NCI-H1436 (cell line): ENCODE measurements at places on chromosomes 13 and 19.

- DNase-seq: no peak
Observed at GRCh38 chr13:92900446-92900845, 326.2 kb upstream of the GPC6 start.

GRCh38 chr19:27770095-27770494, 1442.9 kb downstream of the UQCRFS1 start:
- DNase-seq: no peak

- DNase-seq: no peak
Observed at GRCh38 chr19:41083516-41083915, 4.7 kb upstream of the CYP2A13 start.

GRCh38 chr19:31616031-31616430, 266.8 kb upstream of the TSHZ3 start:
- no peak for DNase-seq

DNA sequence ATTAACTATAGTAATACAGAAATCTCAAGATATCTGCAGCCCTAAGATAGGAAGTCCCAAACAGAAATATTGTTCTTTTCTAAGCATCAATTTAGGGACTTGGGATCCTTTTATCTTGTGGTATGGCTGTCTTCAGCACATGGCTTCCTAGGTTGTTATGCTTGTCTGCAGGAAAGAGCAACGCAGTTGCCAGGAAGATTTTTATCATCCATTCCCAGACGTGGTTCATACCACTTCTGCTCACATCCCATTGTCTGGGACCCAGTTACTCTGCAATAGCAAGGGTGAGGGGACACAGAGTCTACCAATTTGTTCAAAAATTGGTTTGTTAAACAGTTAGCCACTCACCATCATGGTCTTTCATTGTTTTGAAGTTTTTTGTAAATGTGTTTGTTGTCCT, 85.6 kb upstream of the RXFP2 start:
- no peak for DNase-seq

- no peak for DNase-seq
Observed at GRCh38 chr13:100523981-100524386, 64.6 kb downstream of the GGACT start.

GRCh38 chr19:45815481-45816216, 541 bp upstream of the RSPH6A start:
- DNase-seq: no peak

DNA sequence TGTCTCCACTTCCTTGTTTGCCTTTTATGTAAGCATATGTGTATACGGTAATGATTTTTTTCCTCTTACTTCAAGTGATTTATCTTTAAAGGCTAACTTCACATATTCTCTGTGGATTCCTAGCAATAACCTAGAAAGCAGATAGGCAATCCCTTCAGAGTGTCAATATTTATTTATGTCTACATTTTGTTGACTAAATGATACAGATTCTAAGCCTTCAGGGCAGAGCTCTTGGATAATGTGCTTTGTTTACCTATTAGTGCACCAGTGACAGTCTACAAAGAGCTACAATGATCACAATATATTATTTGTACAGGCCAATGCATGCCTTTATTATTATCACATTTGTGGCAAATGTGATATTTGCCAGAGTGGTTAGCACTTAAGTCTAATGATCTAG, 406.2 kb downstream of the EFNB2 start:
- peak; percentile 22 for DNase-seq

DNA sequence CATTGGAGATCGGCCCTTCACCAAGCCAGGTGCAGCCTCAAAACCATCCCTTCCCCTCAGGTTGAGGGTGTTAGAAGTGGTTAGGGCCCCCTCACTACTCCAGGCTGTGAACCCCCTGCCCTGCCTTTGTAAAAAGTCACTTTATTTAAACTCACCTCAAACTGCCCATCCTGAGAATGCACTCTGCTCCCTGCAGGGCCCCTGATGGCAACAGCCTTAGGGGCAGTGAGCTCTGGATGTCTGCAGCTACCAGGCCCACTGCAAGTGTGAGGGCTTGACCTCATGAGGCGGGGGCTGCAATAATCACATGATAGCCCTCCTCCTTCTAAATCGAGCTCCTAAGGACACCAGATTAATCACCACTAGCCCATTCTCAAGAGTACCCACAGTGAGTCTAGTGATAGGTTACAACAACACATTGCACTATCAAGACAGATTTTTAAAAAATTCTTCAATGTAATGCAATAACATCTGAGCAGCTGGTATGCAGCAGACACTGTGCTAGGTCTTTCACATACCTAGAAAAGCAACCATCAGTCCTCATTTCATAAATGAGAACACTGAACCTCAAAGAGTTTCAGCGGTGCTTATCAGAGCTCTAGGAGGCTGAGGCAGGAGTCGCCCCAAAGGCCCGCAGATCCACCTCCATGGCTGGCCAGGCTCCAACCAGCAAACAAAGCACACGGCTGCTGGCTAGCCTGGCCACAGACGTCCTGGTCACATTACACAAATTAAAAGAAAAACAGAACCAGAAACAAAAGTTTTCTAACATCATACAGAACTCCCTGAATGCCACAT, 26.0 kb downstream of the SLC7A1 start:
- DNase-seq: no peak

DNA sequence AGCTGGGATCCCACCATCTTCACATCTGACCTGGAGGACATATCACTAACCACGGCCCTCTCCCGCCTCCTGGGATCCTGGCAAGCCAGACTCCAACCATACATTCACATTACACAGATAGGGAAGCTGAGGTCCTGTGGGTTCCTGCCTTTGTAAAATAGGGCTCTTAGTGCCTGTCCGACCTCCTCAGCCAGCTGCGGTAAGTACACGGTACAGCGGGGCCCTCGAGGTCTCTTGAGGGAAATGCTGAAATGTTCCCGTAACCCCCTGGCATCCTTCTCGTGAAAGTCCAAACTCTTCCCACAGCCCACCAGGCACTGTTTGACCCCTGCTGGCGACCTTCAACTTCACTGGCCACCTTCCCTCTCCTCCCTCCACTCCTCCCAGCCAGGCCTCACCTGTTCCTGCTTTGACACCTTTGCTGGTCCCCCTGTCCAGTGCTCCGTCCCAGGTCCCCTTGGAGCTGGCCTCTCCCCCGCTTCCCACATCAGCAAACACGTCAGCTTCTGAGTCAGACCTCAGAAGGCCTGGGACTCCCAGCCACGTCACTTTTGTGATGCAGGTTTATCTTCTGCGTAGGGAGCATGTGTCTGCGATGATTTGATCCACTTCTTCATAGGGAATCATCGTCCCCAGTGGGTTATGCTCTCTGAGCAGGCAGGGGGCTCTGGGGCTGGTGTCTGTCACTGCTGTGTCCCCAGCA, 8.8 kb upstream of the GNG7 start:
- DNase-seq: no peak

GRCh38 chr13:102830646-102831045, 15.2 kb upstream of the ERCC5 start:
- DNase-seq: no peak

DNA sequence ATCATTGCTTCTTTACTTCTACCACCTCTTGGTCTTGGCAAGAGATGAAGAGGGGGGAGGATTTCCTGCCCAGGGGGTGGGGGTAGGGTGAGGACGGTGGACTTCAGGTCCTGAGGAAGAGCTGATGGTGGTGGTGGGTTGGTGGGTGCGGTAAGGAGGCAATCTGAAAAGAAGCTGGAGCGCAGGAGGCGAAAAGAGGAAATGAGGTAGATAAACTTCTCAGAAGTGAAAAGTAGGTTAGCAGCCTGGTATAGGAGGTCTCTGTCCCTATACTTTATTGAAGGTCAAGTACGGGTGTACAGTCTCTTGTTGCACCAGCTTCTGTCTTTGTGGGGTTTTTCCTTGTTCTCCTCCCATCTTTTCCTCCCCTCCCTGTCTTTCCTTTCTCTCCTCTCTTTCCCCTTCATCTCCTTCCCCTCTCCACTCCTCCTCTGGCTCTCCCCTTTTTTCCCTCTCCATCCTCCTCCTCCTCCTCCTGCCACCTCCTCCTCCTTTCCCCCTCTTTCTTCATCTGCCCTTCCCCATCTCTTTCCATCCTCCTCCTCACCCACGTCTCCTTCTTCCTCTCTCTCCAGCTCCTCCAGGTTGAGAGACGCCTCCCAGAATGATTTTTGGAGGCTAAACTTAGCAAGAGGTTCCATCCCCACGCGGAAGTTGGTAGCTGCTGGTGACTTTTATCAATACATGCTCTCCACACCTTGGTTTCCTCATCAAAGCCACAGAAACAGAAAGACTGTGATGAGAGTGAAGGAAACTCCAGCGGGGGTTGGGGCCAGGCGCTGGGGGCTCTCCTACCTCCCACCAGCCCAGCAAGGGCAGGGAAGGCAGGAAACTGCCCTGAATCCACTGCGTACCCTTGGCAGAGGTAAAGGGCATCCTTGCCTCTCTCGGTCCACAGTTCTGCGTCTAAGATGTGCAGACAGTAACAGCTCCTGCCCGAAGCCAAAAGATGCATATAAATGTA, 15.3 kb downstream of the TNFSF14 start:
- DNase-seq: no peak

- no peak for DNase-seq
Observed at GRCh38 chr19:52785506-52785905, 1.1 kb downstream of the ZNF600 start.

GRCh38 chr13:21071015-21071414, 9.6 kb upstream of the LATS2 start:
- DNase-seq: no peak

DNA sequence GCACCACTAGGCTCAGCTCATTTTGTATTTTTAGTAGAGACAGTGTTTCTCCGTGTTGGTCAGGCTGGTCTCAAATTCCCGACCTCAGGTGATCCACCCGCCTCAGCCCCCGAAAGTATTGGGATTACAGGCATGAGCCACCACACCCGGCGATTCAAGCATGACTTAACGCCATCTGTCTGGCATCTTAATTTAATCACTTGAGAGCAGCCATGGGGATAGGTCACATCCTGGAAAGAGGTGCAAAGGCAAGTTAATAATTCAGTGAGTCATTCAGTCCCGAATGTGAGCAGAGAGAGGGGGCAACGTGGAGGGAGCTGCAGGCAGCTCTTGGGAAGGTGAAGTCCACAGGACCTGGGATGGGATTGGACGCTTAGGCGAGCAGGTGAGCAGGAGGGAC, 31.7 kb upstream of the USP29 start:
- no peak for DNase-seq

- DNase-seq: peak; percentile 90
Observed at GRCh38 chr19:47240996-47241918, 10.3 kb upstream of the BBC3 start.

GRCh38 chr13:46012404-46012803, 40.1 kb downstream of the ZC3H13 start:
- no peak for DNase-seq

DNA sequence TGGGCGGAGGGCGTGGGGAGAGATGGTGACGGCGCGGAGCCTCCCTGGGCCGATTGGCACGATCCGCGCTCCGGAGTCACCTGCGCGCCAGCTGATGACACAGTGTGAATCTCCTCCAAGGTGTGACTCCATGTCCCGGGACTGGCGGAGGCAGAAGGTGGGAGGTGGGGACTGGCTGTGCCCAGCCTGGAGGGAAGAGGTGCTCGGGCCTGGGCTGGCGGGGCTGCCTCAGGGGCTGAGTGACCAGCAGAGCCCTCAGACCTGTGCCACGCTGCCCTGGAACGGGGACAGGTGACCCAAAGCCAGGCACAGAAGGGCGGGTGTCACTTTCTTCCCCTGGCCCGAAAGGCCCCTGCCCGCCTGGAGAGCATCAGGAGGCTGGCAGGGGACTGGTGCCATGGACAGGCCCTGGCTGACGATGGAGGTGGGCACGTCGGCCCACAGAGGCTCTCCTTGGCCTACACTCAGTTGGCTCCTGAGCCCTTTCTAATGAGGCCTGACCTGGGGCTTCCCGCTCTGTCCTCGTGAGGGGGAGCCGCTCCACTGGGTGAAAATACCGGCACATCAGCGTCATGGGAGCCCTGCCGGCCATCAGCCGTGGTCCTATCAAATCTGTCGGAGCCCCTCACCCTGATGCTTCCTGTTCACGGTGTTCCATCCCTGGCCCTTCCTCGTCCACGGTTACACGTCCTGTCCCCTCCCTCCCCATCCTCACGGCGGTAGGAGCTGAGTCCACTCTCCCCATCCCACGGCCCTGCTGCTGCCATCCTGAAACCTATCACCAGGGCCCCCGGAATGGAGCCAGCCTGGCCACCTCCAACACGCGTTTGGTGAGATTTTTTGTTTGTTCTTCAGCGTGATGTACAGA, 75.6 kb downstream of the SPACA7 start:
- DNase-seq: no peak

DNA sequence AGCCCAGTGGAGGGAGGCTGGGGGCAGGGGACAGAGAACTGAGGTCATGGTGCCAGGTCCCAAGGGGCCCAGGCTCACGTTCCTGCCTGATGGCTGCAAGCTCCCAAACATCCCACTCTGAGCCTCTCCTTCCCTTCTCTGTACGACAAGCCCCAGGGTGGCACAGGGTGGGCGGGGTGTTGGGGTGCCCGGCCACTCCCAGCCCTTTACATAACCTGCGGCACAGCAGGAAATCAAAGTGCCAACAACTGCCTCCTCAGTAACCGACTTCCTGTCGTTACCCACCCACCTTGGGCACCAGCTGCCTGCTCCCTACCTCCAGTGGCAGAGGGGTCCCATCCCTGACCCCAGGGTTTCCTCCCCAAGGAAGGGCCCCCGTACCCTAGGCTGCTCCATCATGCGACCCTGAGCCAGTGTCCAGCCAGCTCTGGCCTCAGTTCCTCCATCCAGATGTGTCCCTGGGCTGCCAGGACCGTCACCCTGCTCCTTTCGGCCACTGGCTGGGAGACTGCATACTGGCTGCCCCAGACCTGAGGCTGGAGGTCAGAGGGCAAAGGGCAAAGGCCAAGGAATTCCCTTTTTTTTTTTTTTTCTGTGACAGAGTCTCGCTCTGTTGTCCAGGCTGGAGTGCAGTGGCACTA, 27.7 kb upstream of the NFIC start:
- DNase-seq: no peak

DNA sequence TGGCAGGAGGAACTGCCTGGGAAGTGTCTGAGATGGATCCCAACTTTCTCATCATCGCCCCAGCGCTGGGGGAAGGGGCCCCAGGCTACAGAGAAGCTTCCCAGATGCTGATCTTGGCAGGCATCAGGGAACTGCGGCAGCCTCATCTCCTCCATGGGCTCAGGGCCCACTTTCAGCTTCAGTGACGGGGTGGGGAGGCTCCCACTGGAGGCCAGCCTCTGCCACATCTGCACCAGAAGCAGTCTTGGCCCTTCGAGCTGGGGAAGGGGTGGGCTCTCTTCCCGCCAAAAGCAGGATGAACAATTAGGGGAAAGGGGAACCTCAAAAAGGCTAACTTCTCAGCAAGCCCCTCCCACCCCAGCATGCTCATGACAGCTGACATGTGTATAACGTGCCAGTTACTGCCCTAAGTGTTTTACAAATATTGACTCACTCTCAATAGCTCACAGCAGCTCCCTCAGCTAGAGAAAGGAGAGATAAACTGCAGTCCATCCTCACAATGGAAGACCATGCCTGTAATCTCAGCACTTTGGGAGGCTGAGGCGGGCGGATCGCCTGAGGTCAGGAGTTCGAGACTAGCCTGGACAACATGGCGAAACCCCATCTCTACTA, 7.1 kb upstream of the S1PR2 start:
- DNase-seq: peak; percentile 82

DNA sequence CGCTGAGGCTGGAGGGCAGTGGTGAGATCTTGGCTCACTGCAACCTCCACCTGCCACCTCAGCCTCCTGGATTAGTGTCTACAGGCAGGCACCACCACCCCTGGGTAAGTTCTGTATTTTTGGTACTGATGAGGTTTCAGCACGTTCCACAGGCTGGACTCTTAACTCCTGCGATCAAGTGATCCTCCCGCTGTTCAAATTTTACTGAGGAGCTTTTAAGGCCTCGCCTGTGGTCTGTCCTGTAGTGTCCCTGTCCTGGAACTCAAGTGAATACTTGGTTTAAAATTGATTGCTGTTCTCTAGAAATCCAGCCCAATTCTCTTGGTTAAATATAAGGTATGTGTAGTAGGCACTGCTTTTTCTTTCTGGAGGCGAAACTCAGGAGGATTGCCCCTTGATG, 65.2 kb downstream of the DPRX start:
- DNase-seq: no peak
